ENCODE measurements at places on chromosomes 3 and 15.

- DNase-seq: no peak
Observed at GRCh38 chr3:124935264-124935663, 713 bp upstream of the MUC13 start.

- DNase-seq: no peak
Observed at GRCh38 chr3:109115451-109115850, 2.5 kb downstream of the MORC1 start.

GRCh38 chr15:58049520-58050227 lies 15.8 kb downstream of the ALDH1A2 start:
- no peak for DNase-seq

GRCh38 chr15:86935841-86936240 lies 856.2 kb downstream of the AGBL1 start:
- no peak for DNase-seq

GRCh38 chr3:12229896-12230295 lies 59.0 kb upstream of the PPARG start:
- DNase-seq: no peak

- DNase-seq: no peak
Observed at GRCh38 chr15:66565141-66565641, 607 bp downstream of the LCTL start.

GRCh38 chr15:51097553-51098330 lies 3.0 kb upstream of the TNFAIP8L3 start:
- no peak for DNase-seq

- DNase-seq: no peak
Observed at GRCh38 chr15:80211976-80212375, 40.0 kb downstream of the CTXND1 start.

GRCh38 chr15:50718700-50719125 lies 32.1 kb upstream of the TRPM7 start:
- no peak for DNase-seq

GRCh38 chr15:48759921-48760320 lies 50.9 kb downstream of the CEP152 start:
- no peak for DNase-seq
